Gastroesophageal sphincter (tissue), 4 donors: ENCODE measurements at places on chromosomes 5 and 9. TPM values are rescaled to one million over a fixed set of nuclear protein-coding genes. Genes with fewer than 3 reads are reported as not detected.

DNA sequence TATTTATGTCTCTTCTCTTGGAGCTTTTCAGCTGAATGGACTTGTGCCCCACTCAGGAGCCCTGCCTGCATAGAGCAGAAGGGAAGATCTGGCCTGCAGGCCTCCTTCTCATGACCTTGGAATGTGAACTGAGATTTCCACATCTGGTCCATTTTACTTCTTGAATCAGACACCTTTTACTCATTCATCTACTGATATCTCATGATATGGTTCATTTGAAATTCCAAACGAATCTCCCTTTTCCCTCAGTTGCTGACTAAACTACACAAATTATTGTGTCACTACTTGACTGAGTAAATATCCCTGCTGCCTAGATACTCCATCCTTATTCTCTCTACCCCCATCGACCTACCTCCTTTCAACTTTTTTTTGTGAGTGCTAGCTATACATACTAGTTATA is 138.7 kb downstream of the PLCXD3 start:
- no peak overlapping the region for H3K4me3 ChIP-seq
- H3K4me1 ChIP-seq = no peaks in the 10 kb centered on the region
- H3K27me3 ChIP-seq = no peaks in the 10 kb centered on the region
- no peak for ATAC-seq

DNA sequence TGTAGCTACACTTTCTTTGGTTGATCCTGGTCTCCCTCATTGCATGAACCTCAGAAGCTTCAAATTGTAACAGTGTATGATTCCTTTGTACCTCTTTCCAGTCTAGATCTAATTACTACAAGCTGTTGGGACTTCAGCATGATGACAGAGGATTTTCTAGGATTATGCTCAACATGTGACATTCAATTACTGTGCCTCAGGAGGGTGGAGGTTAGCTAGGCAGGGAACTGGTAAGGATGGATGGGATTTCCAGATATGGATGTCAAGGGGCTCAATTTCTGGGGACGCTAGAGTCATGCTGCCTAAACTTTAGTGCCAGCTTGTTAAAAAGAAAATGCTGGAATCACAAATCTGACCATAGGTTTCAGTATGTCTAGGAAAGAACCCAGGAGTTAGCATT is 29.2 kb upstream of the GLRA1 start:
- no peaks in the 10 kb centered on the region for H3K27me3 ChIP-seq
- no peaks in the 10 kb centered on the region for H3K36me3 ChIP-seq
- no peak overlapping the region for H3K4me3 ChIP-seq
- H3K4me1 ChIP-seq = no peaks in the 10 kb centered on the region
- no peak overlapping the region for H3K27ac ChIP-seq

DNA sequence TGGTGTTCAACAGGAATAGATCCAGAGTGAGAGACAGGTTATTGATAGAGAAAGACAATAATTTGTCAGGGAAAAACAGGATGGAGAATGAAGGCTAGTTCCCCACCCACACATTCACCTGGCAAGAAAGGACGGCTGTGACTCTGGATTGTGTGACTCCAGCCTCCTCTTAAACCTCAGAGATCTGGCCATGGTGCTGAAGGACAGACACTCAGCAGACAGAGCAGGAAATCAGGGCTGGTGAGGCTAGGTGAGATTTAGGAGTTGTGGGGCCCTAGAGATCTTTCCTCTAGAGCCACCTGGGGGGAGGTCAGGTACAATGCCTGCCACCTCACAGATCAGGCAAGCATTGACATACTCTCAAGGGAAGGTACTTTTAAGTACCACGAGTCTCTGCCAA is 15.2 kb downstream of the OR1B1 start:
- H3K4me3 ChIP-seq = no peak overlapping the region
- no peaks in the 10 kb centered on the region for H3K36me3 ChIP-seq
- H3K27ac ChIP-seq = no peak overlapping the region
- no peaks in the 10 kb centered on the region for H3K27me3 ChIP-seq

DNA sequence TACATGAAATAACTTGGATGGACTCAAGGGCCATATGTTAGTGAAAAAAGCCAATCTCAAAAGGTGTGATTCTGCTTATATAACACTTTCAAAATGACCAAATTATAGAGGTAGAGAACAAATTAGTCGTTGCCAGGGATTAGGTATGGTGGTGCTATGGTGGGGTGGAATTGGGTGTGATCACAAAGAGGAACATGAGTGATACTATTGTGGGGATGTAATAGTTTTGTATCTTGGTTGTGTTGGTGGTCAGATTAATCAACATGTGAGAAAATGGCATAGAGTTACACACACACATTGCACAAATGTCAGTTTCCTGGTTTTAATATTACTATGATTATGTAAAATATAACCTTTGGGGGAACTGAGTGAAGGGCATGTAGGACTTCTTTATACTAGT is 31.9 kb downstream of the CAMK4 start:
- H3K4me3 ChIP-seq = no peak overlapping the region
- ATAC-seq = no peak
- no peak overlapping the region for H3K27ac ChIP-seq
- H3K4me1 ChIP-seq = no peaks in the 10 kb centered on the region
- no peaks in the 10 kb centered on the region for H3K27me3 ChIP-seq
- H3K36me3 ChIP-seq = no peaks in the 10 kb centered on the region

The TNFSF15 gene
- total RNA-seq = 0.27 TPM

- ATAC-seq = peak; percentile 72
- H3K4me3 ChIP-seq = no peak overlapping the region
- peaks cover 4% of the 10 kb centered on the region for H3K4me1 ChIP-seq
- no peaks in the 10 kb centered on the region for H3K27me3 ChIP-seq
- no peak overlapping the region for H3K27ac ChIP-seq
Observed at GRCh38 chr5:26388976-26389375, 649.4 kb downstream of the CDH9 start.

The QRFP gene
- not detected for total RNA-seq

GRCh38 chr9:129052592-129052991 is 16.2 kb downstream of the MIGA2 start:
- no peaks in the 10 kb centered on the region for H3K27me3 ChIP-seq
- no peak overlapping the region for H3K27ac ChIP-seq
- ATAC-seq = no peak
- no peak overlapping the region for H3K4me3 ChIP-seq
- no peaks in the 10 kb centered on the region for H3K4me1 ChIP-seq
- peaks cover 100% of the 10 kb centered on the region for H3K36me3 ChIP-seq

GRCh38 chr5:179166886-179167841 is 107.0 kb downstream of the ZNF354C start:
- no peak overlapping the region for H3K27ac ChIP-seq
- H3K36me3 ChIP-seq = no peaks in the 10 kb centered on the region
- no peak overlapping the region for H3K4me3 ChIP-seq
- H3K27me3 ChIP-seq = peaks cover 10% of the 10 kb centered on the region
- ATAC-seq = peak; percentile 78
- H3K4me1 ChIP-seq = peaks cover 16% of the 10 kb centered on the region

The CCL28 gene
- 2.6 TPM for total RNA-seq

The MYOZ3 gene
- total RNA-seq = not detected

The KIF12 gene
- not detected for total RNA-seq
